Smooth muscle cell of the brain vasculature (primary cell): ENCODE measurements at places on chromosomes 4 and X.

- peak; percentile 9 for DNase-seq
Observed at GRCh38 chr4:103996637-103997036, 276.9 kb upstream of the TACR3 start.

DNA sequence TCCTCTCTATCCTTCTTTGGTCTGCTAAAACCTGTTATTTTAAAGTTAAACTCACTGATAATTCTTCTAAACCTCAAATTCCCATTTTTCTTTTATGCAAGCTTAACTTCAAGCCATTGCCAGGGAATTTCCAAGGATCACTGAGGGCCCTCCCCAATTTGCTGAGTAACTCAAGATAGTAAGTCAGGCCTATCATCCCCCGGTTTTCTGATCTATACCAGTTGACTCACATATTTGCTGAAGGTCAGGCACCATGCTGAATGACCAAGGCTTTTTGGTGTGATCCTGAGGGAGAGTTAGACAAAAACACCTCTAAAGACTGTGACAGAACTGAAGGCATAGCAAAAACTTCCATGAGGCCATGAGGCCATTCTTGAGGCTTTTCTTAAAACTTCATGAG is 1301.9 kb downstream of the PCDH7 start:
- DNase-seq = no peak

DNA sequence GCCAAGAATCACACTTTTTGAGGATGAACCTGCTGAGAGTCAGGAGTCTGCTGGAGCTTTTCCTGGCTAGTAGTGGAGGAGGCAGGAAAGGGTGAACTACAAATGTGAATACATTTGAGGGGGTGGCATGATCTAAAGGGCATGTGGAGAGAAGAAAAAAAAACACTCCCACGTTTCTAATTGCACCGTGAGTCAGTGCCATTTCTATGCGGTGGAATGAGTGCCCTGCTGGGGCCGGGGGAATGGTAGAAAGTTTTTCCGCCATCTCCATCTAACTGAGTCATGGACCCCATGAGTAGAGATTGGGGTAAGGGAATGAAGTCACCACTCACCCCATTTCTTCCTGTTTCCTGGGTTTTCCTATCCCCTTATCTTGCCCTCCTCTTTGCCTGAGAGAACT is 19.8 kb downstream of the BEX3 start:
- no peak for DNase-seq

DNA sequence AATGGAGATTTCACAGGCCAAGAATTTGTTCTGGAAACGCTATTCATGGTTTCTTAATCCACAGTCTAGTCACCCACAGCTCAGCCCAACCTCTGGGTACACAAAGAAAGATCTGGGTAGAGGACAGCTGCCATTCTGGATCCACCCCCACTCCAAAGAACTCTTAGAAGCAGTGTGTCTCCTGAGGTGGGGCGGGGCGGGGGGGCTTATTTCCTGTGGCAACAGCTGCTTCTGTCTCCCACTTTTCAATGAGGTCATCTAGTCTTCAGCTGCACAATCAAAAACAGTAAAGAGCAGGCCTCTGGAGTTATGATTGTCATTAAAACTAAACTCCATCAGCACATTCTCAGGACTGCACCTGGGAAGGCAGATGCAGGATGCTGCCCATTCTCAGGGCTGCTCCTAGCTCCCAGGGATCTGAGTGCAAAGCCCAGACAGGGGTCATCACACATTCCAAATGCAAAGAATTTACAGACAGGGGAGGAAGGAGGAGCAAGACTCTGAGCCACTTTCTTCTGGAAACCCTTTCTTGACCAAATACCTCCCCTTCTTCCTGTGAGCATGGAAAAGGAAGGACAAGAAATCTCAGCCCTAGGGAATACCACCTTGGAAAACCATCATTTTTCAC is 207.3 kb downstream of the HS6ST2 start:
- DNase-seq = no peak

- no peak for DNase-seq
Observed at GRCh38 chr4:20394512-20394911, 142.8 kb downstream of the SLIT2 start.

GRCh38 chr4:107658400-107659336 is 61.4 kb downstream of the PAPSS1 start:
- DNase-seq = no peak

DNA sequence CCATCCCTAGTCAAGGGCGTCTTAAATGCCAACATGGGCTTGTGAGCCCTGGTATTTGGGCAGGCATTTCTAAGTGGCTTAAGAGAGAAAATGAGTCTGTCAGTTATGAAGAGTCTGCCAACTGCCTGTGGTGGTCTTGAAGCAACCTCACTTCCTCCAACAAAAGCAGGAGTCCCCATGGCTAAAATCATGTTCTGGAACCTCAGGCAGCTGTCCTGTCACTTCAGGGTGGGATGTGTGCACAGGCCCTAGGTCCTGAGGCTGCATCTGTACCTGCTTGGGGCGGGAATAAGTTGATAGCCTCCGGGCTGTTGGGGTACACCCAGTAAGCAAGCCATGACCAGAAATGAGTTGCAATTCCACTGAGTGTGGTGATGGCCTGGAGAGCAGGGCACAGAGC is 115.0 kb upstream of the SCML1 start:
- DNase-seq = no peak

DNA sequence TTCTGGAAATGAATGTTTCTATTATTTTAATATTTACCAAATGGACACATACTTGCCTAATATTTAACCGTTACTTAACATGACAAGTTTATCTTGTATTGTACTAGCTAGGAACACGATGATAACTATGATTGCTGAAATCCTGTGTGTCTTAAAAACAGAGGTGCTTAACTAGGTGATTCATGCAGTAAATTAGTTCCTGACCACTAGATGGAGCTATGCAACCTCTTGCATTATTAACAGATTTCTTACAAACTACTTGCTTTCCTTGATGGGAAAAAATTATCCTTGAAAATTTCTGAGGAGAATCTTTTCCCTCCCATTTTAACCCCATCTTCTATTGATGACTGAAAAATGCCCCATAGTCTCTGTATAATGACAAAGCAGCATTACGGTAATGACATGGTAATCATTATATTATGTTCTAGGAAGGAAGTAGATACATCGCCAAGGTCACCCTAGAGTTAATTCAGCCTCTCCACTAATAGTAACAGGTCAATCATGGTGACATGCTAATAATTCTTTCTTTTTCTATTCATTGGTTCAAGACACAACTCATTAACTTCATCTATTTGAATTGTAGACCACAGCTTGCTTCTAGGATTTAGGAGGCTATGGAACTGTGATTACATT is 844.2 kb downstream of the RAPGEF2 start:
- peak; percentile 53 for DNase-seq

DNA sequence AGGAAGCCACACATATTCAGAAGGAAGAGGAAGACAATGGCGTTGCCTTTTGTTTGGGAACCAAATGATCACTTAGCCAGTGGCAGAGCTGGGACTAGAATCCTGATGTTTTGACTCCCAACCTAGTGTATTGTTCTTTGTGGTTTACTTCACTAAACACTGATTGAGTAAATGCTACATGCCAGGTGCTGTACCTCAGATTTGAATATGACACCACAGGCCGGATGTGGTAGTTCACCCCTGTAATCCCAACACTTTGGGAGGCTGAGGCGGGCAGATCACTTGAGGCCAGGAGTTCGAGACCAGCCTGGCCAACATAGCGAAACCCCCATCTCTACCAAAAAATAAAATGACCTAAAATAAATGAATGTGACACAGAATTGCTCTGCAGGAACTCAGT is 8.4 kb downstream of the NDUFA1 start:
- DNase-seq = no peak

- DNase-seq = no peak
Observed at GRCh38 chr4:113607998-113608397, 153.5 kb downstream of the CAMK2D start.

DNA sequence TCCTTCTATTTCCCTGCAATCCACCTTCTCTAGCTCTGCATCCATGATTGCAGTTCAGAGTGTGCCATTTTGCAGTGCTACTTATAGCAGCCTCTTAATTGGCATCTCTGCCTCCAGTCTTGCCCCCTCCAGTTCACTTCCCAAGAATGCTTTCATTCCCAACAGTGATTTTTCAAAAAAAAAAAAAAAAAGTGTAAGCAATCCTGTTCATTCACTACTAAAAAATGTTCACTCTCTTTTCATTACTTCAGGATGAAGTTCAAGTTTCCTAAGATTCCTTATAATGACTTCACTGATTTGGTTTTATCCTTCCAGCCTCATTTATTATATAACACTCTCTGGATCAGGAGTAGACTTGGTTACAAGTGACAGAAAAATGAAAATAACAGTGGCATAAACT is 124.7 kb upstream of the LNX1 start:
- no peak for DNase-seq

- DNase-seq = no peak
Observed at GRCh38 chr4:114146947-114147618, 167.6 kb upstream of the ARSJ start.

- DNase-seq = no peak
Observed at GRCh38 chr4:101037938-101038413, 309.4 kb downstream of the PPP3CA start.

DNA sequence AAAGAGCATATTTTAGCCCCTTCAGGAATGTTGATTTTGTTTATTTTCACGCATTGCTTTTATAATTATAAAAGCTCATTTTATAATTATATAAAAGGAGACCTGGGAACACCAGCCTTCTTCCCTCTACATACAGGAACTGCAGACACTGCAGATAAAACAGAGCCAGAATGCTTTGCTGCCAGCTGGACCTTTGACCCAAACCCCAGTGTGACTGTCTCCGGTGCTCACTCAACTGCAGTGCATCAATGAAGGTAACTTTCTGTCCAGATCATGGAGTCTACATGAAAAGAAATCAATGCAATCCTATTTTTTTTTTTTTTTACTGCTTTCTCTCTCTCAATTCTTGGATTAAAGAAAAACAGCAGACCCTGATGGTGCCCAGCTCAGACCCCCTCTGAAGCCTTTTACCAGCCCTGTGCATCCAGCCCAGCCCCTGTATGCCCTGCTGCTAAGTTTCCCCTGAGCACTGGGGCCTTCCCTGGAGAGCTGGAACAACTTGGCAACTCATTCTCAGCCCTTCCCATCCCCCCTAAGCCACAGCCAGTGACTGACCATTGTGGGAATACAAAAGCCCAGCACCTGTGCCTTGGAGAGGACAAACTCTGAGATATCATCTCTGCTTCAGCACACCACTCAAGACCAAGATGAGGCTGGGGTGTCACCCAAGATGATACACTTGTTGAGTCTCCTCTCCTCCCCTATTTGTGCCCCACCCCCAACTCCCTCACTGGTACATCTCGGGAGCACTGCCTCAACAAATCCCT is 182.1 kb downstream of the EVC2 start:
- no peak for DNase-seq

DNA sequence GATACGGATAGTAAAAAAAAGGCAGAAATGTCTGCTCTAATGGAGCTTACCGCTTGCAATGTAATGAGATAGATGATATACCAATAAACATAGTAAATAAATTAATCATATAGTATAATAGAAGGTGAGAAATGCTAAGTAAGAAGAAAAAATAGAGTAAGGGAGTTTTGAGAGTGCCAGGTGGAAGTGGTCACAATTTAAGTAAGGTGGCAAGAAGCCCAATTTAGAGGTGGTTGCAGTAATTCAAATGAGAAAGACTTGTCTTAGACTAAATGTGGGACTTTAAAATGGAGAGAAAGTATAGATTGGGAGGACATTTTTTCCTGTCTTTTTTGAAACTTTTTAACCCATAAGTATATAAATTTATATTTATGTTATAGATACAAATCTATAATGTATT is 26.0 kb downstream of the TBC1D19 start:
- no peak for DNase-seq

- DNase-seq = no peak
Observed at GRCh38 chrX:107454302-107454701, 4.8 kb downstream of the FRMPD3 start.

- no peak for DNase-seq
Observed at GRCh38 chr4:151798678-151799416, 38.0 kb upstream of the GATB start.

DNA sequence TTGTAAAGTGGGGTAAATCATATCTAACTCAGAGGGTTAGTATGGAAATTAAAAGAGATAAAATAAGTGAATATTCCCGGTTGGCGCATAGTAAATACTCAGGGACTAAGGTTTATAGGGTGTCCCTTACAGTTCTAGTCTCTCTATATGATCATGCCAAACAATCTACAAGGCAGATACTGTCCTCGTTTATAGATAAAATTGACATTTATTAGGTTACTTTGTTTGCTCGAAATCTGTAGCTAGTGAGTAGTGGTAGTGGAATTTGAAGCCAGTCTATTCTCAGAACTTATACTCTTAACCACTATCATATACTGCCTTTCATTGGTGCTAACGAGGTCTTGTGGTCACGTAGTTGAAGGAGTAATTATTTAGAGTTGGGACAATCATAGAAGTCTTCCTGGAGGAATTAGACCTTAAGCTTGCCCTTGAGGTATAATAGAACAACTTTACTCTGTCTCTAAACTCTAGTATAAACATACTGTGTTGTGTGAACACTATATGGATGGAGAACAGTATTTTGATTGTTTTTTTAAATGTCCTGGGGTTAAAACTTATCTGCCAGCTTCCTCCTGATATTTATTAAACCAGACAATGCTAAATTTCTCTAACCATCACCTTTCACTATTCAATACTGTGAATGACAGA is 324.0 kb downstream of the STIM2 start:
- DNase-seq = no peak
